ENCODE measurements at places on chromosomes 7 and 10. TPM values are rescaled to one million over a fixed set of nuclear protein-coding genes. Genes with fewer than 3 reads are reported as not detected.

- DNase-seq, result no peak
These were observed 40.0 kb upstream of the PAPSS2 start for GRCh38 chr10:87619705-87620104.

DNA sequence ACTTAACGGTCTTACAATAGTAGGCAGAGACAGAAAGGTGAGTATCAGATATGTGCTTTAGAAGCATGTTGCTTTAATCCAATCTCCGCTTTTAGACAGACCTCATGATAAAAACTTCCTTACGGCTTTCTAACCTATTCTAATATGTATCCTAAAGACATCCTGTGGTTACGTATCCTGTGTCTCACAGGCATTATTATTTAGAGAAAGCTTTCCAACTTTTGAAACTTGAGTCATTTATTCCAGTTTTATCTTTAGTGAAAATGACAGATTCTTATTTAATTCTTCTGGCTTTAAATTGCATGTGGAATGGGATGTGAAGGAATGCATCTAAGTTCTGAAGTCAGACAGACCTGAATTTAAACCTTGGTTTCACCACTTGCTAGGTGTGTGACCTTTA lies 118.9 kb downstream of the OTUD1 start:
- no peak for DNase-seq

- no peak for DNase-seq
These were observed 16.6 kb downstream of the GTF2I start for GRCh38 chr7:74674166-74674565.

- DNase-seq, result no peak
These were observed 168.7 kb downstream of the RPS24 start for GRCh38 chr10:78202386-78202785.

ATG9B gene
- total RNA-seq, result not detected

EPC1 gene
- total RNA-seq, result 30.5 TPM
